ENCODE measurements at places on chromosomes 1 and 21.

GRCh38 chr1:239826211-239826610 lies 265.5 kb upstream of the FMN2 start:
- no peak for DNase-seq

- DNase-seq = peak; percentile 63
Measured at GRCh38 chr1:24688621-24689195, 45.6 kb downstream of the SRRM1 start.

GRCh38 chr1:75130865-75131564 lies 3.2 kb upstream of the LHX8 start:
- DNase-seq = no peak

DNA sequence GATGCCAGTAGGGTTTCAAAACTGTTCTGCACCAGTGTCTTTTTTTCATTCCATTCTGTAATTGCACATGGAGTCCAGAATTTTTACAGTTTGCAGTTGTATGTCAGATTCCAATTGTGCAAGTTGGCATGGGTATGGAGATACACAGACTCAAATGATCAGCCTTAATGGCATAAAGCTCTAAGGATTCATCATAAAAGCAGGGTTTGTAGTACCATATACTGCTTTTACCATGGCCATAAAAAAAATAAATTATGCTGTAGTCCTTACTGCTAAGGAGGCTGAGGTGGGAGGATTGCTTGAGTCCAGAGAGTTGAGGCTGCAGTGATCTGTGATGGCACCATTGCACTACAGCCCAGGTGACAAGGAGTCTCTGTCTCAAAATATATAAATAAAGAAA lies 10.3 kb downstream of the MTARC1 start:
- no peak for DNase-seq

DNA sequence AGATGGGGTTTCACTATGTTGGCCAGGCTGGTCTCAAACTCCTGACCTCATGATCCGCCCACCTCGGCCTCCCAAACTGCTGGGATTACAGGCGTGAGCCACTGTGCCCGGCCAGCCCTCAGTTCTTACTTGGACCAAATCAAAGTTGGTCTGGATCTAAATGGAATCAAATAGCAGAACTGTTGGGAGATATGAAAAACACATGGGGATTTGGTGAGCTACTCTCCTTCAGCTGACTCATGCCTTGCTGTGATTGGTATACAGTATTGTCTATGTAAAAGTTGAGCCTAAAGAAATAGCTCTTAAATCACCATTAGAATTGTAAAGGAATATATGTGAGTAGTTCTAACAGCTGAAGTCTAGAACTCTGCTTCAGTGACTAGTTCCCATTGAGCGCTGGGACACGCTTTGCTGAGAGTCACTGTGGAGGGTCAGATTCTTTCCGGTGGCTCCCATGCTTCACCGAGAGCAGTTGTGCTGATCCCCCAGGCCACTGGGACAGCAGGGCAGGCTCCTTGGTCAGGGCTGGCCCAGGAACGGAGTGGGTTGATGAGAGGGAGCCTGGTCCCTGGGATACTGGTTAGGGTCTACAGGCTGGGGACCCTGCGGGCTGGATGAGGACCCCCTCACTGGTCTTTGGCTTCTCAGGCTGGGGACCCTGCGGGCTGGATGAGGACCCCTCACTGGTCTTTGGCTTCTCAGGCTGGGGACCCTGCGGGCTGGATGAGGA lies 14.0 kb downstream of the PKNOX1 start:
- no peak for DNase-seq

DNA sequence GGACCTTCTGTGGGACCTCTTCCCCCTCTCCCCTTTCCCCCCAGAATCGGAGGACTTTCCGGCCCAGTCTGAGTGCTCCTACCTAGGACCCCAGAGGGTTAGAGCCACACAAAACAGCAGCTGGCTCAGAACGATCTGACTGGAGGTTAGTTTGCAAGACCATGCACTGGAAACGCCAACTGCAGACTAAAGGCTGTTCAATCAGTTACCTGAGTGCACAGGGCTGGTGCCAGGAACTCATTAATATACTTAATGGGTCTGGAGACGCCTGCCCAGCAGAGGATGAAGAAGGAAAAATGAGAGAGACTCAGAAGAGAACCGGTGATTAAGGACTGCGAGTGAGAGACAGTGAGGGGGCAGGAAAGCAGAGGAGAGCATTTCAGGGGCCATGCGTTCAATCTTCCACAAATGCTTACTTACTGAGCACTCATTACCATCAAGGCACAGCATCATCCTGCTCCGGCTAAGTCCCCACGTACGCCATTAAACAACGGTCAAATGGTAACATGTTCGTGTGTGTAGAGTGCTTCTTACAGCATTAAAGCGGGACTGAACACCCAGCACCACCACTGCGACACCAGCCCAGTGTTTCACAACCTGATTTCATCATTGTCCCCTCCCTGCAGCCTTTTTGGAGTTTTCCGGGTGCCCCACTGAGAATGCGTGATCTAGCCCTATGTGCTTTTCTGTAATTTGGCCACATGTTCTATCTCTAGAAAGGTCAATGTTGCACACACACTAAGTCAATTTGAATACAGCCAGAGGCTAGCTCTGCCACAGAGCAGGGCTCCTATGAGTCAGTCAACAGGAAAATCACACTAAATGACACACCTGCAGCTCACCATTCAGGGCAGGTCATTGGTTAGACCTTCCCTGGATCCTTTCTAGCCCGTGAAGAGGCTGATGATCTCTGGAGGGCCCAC lies 7.6 kb downstream of the ENO1 start:
- DNase-seq = peak; percentile 27

- DNase-seq = no peak
Measured at GRCh38 chr1:232421143-232421796, 208.7 kb downstream of the SIPA1L2 start.

DNA sequence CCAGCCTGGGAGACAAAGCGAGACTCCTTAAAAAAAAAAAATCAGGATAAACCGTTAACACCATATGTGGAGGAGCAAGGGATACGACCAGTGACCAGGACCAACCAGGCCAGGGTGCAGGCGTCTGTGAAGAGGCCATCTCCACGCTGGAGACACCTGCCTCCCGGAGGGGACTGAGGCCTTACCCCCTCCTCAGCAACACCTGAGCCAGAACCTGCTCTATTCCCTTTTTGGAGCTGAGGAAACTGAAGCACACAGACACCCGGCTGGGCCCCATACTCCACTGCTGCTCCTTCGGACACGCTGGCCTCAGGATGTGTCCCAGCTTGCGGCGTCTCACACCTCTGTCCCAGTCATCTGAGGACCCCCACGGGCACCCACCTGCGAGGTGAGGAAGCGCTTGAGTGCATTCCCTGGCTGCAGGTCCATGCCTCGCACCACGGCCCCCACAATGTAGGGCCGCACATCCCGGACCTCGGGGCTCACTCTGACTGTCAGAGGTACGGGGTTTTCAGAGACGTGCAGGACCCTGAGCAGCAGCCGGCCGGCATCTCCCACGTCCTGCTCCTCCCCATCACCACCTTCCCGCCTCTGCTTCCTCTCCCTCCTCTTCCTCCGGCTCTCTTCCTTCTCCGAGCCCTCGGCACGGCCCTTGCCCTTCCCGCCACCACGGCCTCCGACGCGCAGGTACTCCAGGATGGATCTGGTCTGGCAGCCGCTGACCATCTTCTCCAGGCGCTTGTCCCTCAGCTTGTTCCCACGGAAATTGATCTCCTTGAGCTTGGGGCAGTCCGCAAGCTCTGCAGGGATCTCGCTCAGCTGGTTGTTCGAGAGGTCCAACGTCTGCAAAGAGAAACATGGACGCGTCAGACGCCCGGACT lies 9.6 kb downstream of the LRRC47 start:
- DNase-seq = no peak

DNA sequence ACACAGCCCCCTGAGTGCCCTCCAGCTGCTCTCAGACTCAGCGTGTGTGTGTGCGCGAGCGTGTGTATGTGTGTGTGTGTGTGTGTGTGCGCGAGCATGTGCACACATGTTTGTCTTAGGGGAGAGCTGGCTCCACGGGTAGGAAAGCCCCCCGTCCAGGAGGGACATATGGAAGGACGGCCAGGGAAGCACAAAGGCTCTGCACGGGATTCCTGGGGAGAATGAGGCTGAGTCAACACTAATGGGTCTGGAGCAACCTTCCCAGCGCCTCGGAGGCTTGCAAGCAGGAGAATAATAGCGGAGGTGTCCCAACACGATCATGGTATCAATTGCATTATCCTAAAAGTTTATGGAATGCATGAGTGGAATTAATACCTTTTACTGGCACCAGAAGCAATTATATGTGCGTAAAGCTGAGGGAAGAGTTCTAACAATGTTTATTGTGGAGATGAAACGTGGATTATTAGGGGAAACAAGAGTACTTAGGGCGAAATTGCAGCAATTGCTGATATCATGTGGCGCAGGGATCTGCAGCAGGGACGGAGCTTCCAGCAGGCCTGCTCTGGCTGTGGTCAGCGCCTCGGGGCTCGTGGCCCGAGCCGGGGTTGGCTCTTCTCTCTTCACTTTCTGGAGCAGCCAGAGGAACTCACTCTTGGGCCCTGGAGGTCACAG lies 40.3 kb upstream of the CCDC27 start:
- DNase-seq = no peak

DNA sequence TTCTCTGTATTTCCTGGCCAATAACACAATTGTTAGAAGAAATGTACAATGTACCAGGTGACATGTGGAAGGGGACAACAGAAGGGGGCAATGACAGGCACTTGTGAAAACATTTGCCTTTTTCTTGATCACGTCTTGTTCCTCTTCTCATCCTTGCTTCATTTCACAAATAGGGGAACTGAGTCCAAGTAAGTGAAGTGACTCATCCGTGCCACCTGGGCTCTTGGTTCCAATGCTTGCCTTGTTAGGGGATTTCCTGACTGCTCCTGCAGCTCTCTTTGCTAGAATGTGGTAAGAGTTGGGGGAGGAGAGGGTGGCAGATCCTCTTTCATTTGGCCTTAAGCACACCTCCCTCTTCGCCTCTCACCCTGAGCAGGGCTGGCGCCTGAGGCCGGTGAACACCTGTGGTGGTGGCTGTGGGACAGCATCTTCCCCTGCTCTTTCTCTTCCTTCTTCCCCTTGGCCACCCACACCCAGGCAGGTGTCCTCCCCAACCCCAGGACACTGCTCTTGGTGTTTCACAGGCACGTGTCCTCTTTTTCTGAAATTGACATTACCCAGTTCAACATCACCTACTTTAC lies 2.2 kb upstream of the RHEX start:
- DNase-seq = peak; percentile 83

- DNase-seq = no peak
Measured at GRCh38 chr1:115976921-115977498, 697 bp downstream of the SLC22A15 start.

GRCh38 chr1:181558416-181558815 lies 75.1 kb downstream of the CACNA1E start:
- no peak for DNase-seq

- DNase-seq = peak; percentile 69
Measured at GRCh38 chr1:155085504-155086127, 7.0 kb downstream of the EFNA3 start.

Data from CD4-positive, alpha-beta T cell treated with Interferon gamma for 1 hour (primary cell).